ENCODE measurements at places on chromosomes 16 and 17. TPM values are rescaled to one million over a fixed set of nuclear protein-coding genes. Genes with fewer than 3 reads are reported as not detected.
A peak's percentile ranks its signal among the peaks of the same experiment; 100 is the strongest.

ASPA gene
- not detected for total RNA-seq

KCNH6 gene
- total RNA-seq = not detected

GRCh38 chr16:20781697-20782096 is 17.9 kb downstream of the ACSM3 start:
- DNase-seq = no peak

DNA sequence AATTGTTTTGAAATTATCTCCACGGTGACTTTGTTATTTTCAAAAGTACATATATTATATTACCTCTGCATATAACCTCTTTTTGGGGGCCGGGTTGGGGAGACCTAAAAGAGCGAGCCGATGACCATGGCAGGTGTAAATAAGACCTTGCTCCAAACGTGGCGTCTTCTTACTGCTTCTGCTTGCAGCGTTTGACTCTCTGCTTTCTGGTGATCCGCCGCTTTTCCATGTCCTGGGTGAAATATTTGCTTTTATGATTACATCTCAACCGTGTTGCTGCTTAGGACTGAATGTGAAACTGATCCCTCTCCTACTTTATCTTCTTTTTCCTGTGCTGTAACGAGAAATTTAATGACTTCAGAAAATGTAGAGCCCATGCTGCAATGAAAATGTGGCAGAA is 18.1 kb downstream of the ATMIN start:
- DNase-seq = no peak

DNA sequence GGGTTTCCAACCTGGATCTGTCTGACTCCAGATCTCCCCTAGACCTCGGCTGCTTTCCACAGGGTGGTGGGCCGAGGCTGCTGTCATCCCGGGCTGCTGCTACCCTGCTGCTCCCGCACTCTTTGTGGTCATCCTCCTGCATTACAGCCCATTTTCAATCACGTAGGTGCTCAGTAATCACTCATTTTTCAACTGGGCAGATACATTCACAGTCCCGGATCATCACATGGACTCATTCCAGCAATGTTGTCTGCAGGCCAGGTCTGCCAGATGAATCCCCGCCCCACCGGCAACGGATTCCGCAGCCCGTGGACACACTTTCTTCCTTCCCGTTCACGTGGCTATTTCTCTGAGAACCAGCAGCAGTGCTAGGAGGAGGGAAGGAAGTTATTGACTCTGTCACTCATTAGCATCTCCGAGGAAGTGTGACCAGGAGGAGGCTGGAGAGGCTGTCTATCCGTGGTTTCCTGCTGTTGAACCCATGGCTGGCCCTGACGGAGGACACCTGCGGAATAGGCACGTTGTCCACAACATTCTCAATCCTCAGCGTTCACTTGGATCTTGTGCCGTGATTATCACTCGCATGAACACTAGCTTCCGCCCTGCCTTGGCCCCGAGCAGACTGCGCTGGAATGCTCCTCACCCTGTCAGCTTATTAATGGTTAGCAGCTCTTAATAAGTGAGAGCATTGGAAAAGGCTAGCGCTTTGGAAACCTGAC is 14.7 kb upstream of the ZCCHC14 start:
- no peak for DNase-seq

DNA sequence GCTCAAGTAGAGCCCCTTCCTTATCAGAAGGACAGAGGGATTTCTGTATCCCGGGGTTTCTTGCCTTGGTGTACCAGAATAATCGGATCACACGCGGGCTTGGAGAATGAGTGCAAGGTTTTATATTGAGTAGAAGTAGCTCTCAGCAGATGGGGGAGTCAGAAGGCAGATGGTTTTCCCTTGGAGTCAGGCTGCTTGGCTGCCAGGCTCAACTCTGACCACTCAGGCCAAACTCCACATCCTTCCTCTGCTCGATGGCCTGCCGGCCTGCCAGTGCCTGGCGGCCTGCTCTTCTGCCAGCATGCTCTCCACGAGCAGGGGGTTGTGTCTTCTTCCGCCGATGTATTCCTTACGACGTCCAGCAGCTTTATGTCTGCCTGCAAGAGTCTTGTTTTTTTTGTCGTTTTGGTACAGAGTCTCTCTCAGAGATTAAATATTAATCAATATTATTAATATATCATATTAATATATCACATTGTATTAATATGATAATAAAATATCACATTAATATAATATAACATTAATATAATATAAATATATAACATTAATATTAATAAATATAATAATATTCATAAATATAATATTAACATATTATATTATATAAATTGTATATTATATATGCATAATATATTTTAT is 229.2 kb upstream of the WSCD1 start:
- no peak for DNase-seq

DNA sequence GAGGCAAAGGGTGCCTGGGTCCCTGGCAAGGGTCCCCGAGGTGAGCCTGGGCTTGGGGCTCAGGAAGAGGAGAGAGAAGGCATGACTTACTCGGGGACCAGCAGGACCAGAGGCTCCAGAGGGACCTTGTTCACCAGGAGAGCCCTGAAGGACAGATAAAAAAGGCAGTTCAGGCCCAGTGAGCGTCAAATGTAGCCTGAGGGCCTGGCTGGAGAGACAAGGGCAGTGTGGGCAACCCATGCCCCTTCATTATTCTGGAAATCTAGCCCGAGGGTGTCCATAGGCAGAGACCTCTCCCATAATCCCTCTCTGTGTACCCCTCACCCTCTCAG is 14.1 kb downstream of the COL1A1 start:
- DNase-seq = no peak

- no peak for DNase-seq
These were observed 3.1 kb downstream of the ROGDI start for GRCh38 chr16:4799171-4799855.

GRCh38 chr16:11296706-11297491 is 15.8 kb upstream of the PRM1 start:
- DNase-seq = peak; percentile 74
